Lung microvascular endothelial cell (primary cell): ENCODE measurements at places on chromosomes 13 and 19. TPM values are rescaled to one million over a fixed set of nuclear protein-coding genes. Genes with fewer than 3 reads are reported as not detected.
A peak's percentile ranks its signal among the peaks of the same experiment; 100 is the strongest.

DNA sequence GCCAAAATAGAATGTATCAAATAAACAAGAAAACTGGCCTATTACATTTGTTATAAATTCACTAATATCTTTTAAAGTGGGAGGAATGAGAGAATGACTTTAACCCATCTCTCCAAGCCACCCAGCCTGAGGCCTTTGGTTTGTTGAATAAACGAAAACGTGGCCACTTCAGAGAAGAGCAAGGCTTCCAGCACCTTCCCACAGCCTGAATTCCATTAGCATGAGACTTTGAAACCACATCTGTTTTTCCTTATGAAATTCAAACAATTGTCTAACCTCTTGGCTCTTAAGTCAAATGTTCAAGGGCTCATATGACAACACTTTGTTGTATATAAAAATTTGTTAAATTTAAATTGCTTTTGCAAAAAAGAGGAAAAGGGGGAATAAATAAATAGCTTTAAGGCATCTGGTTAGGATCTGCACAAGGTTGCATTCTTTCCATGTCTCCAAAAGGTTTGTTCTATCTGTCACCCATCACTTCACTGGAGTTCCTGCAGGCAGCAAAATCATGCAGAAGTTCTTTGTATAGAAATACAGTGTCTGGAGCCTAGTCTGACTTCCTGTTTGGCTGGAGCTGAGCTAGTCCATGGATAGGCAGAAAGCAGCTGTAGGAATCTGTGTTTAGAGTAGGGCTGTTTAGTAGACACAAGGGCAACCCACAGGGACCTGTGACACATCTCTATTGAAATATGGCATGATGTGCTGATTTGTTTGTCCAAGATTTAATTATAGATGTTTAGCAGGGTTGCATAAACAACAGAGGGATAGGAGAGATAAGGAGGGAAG, 502.3 kb downstream of the KCTD12 start:
- DNase-seq: peak; percentile 81

DNA sequence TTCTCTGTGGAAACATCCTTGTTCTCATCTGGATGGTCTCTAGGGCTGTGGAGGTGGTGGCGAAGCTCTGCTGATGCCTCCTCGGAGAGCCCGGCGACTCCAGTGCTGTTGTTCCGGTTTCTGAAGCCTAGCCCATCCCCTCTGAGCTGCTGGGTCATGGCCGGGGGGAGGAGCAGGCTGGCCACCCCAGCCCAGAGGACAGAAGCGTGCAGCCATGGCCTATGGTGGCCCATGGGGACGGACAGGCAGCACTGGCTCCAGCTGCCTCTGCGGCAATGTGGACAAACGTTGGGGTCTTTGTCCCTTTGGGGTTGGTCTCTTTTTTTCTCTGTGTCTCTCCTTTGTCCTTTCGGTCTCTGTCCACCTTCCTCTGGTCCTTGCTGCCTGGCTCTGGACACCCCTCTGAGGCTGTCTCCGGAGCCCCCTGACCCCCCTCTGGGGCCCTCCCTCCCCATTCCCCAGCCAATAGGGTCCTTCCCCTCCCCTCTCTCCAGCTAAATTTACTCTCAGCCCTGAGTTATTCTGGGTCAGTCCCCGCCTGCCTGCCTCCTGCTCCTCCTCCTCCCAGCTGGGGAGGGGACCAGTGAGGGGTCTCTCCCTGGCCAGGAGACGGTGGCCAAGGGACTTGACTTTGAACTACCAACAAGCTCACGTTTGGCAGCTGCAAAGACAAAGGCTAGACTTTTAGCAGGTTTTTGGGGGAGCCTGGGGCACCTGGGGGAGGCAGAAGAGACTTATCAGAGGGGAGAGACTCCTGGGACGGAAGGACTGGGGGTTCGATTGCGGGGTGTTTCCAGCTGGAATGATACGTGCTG, at the start of gene HRC:
Gene HRC, minus strand, starts transcription at position 392 of the 815 bp plus-strand sequence. Its CDS starts 159 bp downstream, at position 233.
- DNase-seq: no peak

- peak; percentile 20 for DNase-seq
Measured at GRCh38 chr13:59384154-59384553, 779.6 kb downstream of the DIAPH3 start.

GRCh38 chr13:30704596-30704995, 30.7 kb upstream of the ALOX5AP start:
- no peak for DNase-seq

PRX gene
- total RNA-seq: 0.87 and 1.2 TPM in 2 replicates

F10 gene
- total RNA-seq: 0.22 and 0.60 TPM in 2 replicates
